ENCODE measurements at places on chromosomes 3 and 15. TPM values are rescaled to one million over a fixed set of nuclear protein-coding genes. Genes with fewer than 3 reads are reported as not detected.
A peak's percentile ranks its signal among the peaks of the same experiment; 100 is the strongest.

ROPN1 gene
- not detected for total RNA-seq

DNA sequence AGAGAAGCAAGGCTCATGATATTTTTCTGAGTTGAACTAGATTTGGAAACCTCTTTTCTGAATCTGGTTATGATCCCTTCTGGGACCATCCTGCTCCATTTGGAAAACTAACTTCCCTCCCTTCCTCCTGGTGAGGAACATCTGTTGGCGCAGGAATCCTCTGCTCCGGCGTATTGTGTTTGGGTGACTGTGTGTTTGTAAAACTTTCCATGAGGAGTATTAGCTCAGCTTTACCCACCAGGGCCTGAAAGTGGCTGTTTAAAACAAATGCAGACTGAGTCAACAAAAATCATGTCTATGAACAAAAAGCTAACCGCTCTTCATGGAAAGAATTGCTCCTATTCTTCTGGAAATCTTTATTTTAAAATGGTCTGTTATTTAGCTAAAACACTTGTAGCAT, 17.7 kb downstream of the STARD9 start:
- H3K4me3 ChIP-seq = no peak overlapping the region
- H3K4me1 ChIP-seq = no peaks in the 10 kb centered on the region
- no peak for DNase-seq
- H3K36me3 ChIP-seq = peaks cover 8% of the 10 kb centered on the region

DNA sequence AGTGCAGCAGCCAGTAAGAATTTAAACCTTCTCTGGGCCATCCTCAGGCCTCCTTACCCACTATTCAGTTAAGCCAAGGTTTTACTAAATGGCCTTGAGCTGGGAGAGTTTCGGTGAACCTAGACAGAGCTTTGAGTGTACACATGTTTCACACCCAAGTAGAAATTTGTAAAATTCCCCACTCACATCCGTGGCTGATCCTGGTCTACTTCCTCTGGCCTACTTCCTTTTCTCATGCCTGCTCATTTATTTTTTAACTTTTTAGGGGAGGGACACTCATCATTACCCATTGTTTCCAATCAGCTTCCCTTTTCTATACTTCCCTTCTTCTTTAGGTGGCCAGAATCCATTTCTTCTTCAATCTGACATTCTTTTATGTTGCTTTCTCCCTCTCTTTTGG, 7.6 kb downstream of the CX3CR1 start:
- no peak overlapping the region for H3K27ac ChIP-seq
- peaks cover 13% of the 10 kb centered on the region for H3K27me3 ChIP-seq
- DNase-seq = no peak

DNA sequence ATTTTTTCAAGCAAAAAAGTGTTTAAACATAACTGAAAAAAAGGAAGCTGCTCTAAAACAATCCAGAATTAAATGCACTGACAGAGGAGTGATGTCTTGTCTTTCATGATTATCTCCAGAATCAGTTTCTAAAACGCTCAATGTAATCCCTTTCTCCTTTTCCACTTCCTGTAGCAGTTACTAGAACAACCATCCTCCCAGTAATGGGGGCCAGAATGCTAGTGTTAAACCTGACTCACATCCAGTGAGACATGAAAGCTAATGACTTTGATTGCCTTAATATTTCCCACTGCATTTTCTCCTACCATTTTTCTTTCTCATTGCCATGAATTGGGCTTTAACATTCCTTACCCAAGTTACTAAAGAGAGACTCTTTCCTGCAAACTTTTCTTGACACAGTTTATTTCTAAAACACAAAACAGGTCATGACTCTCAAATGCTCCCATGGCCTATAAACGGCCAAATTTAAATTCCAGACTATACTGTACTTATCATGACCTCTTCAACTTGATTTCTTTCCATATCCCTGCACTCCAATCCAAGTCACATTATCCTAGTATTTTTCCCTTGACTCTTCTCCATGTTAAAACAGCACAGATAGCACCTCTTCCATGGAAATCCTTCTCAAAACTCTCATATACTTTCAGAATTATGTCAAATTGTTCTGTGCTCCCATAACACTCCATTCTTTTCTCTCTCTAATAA, 341.4 kb downstream of the NAALADL2 start:
- no peak for DNase-seq
- H3K4me1 ChIP-seq = no peaks in the 10 kb centered on the region
- H3K27ac ChIP-seq = no peak overlapping the region
- no peaks in the 10 kb centered on the region for H3K27me3 ChIP-seq
- H3K36me3 ChIP-seq = no peaks in the 10 kb centered on the region

- no peak overlapping the region for H3K27ac ChIP-seq
- H3K36me3 ChIP-seq = no peaks in the 10 kb centered on the region
- H3K4me1 ChIP-seq = no peaks in the 10 kb centered on the region
- DNase-seq = no peak
Observed at GRCh38 chr3:138033202-138033691, 23.3 kb downstream of the CLDN18 start.

- H3K4me1 ChIP-seq = no peaks in the 10 kb centered on the region
- no peak overlapping the region for H3K27ac ChIP-seq
- H3K4me3 ChIP-seq = no peak overlapping the region
Observed at GRCh38 chr15:100726070-100726420, 123.7 kb downstream of the ASB7 start.

LIPH gene
- total RNA-seq = not detected

- H3K4me3 ChIP-seq = no peak overlapping the region
- H3K27me3 ChIP-seq = no peaks in the 10 kb centered on the region
- no peak for DNase-seq
Observed at GRCh38 chr3:3772338-3772737, 26.9 kb upstream of the LRRN1 start.

GRCh38 chr15:51799282-51800252, 29.9 kb upstream of the TMOD3 start:
- no peak overlapping the region for H3K27ac ChIP-seq
- no peaks in the 10 kb centered on the region for H3K27me3 ChIP-seq
- H3K4me1 ChIP-seq = peaks cover 11% of the 10 kb centered on the region
- no peak overlapping the region for H3K4me3 ChIP-seq

CD200R1 gene
- 7.8 TPM for total RNA-seq

ATP13A5 gene
- total RNA-seq = not detected

CYP8B1 gene
- not detected for total RNA-seq

- DNase-seq = no peak
- no peaks in the 10 kb centered on the region for H3K27me3 ChIP-seq
- H3K4me1 ChIP-seq = no peaks in the 10 kb centered on the region
Observed at GRCh38 chr3:157376603-157377300, 59.9 kb upstream of the PTX3 start.

GRCh38 chr15:57640930-57641682, 49.4 kb downstream of the MYZAP start:
- peaks cover 2% of the 10 kb centered on the region for H3K4me1 ChIP-seq
- no peak overlapping the region for H3K4me3 ChIP-seq
- H3K27ac ChIP-seq = no peak overlapping the region
- H3K36me3 ChIP-seq = no peaks in the 10 kb centered on the region
- peak; percentile 34 for DNase-seq

ARHGAP11A gene
- total RNA-seq = 155 TPM

GRCh38 chr3:15660055-15660935, 58.8 kb downstream of the BTD start:
- H3K36me3 ChIP-seq = peaks cover 27% of the 10 kb centered on the region
- no peak overlapping the region for H3K27ac ChIP-seq
- H3K4me3 ChIP-seq = no peak overlapping the region

CPNE9 gene
- not detected for total RNA-seq

- H3K4me3 ChIP-seq = no peak overlapping the region
- H3K4me1 ChIP-seq = no peaks in the 10 kb centered on the region
- no peaks in the 10 kb centered on the region for H3K27me3 ChIP-seq
- H3K27ac ChIP-seq = no peak overlapping the region
- no peaks in the 10 kb centered on the region for H3K36me3 ChIP-seq
- DNase-seq = no peak
Observed at GRCh38 chr3:22734756-22735155, 468.4 kb upstream of the UBE2E2 start.

DNA sequence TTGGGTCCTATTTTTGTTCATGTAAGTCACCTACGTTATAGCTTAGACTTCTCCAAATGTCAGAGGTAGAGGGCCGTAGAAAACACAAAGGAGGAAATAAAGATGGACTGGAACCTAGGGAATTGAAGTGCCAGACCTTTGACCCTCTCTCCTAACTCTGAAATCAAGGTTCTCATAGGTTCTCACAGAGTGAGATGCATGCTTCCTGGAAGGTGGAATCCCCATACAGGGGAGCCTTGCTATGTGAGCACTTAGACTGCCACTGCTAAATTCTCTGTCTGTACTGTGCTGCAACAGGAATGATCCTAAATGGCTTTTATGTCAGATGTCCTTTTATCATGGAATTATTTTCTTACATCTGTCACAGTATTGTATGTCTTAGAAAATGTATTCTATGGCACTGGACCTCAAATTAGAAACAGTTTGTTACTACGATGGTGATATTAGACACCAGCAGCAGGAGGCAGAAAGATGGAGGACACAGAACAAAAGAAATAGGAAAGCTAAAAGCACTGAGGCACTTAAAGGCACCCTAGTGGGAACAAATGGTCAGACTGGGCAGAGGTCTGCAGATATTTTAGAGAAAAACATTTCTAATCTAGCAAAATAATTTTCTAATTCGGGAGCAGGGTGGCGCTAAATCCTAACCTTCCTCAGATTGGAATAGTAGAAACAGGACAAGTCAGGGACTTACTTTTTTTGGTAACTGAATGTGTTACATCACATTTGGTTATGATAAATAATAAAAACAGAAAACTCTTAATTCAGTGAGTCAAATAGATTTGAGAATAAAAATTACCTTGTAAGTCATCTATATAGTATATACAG, 60.2 kb upstream of the CDAN1 start:
- H3K36me3 ChIP-seq = peaks cover 9% of the 10 kb centered on the region
- no peak overlapping the region for H3K27ac ChIP-seq
- H3K4me1 ChIP-seq = peaks cover 17% of the 10 kb centered on the region
- H3K27me3 ChIP-seq = no peaks in the 10 kb centered on the region
- DNase-seq = no peak

DNA sequence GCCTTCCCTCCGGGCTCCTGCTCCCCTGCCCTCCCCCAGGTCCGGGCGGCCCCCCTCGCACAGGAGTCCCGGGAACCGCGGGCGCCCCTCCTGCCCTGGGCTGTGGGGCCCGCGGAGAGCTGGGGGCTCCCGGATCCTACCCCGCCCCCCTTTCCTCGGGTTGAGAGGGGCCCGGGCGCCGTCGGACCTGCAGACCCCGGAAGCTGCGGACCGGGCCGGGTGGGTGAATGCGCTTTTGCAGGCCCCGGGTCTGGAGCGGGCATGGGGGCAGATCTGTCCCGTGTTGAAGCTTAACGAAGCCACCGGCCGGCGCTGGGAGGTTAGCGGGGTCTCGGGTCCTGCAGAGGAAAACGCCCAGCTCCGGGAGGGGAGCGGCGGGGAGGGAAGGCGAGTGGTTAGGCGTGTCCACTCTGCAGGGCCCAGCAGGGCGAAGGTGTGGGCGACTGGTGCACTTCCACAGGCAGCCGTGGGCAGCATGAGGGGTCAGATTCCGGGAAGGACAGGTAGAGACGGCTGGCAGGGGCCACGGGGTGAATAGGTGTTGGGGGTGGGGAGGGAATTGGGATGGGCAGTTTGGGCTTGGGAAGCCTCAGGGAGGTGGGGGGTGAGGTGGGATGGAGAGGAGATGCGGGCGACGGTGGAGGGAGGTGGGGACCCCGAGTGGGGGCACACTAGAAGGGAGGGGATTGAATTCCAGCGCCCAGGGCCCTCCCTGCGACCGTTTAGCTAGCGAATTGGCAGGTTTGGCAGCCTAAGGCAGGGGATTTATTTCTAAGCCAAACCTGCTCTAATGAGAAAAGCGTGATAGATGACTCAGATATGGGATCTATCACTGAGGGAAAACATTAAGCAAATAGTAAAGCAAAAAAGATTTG, 635 bp downstream of the CD276 start:
- H3K4me3 ChIP-seq = no peak overlapping the region
- H3K27me3 ChIP-seq = peaks cover 71% of the 10 kb centered on the region
- peaks cover 11% of the 10 kb centered on the region for H3K4me1 ChIP-seq
- H3K27ac ChIP-seq = no peak overlapping the region
- H3K36me3 ChIP-seq = no peaks in the 10 kb centered on the region

TAMM41 gene
- 21.2 TPM for total RNA-seq

Data from activated CD8-positive, alpha-beta T cell treated with anti-CD3 and anti-CD28 coated beads, Interleukin-2, amount 10 ng/mL, durations not matched to agents 7 days and 5 days (primary cell).